ENCODE measurements at places on chromosomes 7 and 10. TPM values are rescaled to one million over a fixed set of nuclear protein-coding genes. Genes with fewer than 3 reads are reported as not detected.

DNA sequence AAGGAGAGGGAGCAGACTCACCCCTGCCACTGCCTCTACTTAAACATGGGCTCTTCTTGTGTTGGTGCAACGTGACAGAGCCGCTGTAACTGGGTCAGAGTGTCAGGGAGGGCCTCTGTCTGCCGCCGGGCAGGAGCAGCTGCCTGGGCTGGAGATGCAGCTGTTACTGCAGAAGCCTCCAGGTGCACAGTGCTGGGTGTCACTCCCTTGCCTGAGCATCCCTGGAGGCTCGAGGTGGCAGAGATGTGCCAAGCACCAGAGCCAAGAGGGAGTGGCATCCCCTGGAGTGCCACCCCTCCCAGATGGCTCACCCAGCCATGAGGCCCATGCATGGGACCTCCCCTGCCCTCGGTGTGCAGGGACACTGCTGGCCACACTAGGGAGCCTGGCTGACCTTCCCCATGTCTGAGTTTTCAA is 145.7 kb downstream of the PRPF18 start:
- no peaks in the 10 kb centered on the region for H3K4me1 ChIP-seq
- peaks cover 7% of the 10 kb centered on the region for H3K36me3 ChIP-seq
- H3K4me3 ChIP-seq: no peak overlapping the region

DNA sequence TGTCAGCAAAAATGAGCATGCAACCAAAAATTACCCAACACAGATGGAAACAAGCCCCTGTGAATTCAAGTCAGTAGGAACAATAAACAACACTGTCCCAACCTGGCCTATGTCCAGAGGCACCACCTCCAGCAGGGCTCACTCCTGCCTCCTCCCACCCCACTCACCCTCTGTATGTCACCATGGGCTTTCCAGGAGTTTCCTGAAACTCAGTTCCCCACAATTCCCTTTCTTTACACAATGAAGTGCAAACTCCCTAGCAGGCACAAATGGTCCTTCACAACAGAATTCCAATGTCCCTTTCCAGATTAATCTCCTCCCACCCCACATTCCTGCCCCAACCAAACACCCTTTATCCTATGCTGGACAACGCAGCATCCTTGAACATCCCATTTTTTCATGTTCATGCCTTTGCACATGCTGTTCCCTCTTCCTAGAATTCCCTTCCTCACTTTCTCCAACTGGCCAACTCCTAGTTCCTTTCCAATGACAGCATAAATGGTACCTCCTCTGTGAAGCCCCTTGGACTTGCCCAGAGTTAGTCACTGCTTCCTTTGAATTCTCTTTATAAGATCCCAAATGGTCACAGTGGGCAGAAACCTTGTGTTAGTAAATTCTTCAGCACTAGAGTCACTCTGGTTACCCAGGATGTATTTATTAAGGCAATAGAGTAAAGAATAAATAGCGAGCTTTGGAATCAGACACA is 157.5 kb downstream of the SLIT1 start:
- H3K4me3 ChIP-seq: no peak overlapping the region
- H3K27ac ChIP-seq: no peak overlapping the region
- H3K27me3 ChIP-seq: no peaks in the 10 kb centered on the region
- H3K4me1 ChIP-seq: peaks cover 7% of the 10 kb centered on the region

The HOXA2 gene
- 5.5 TPM for polyA plus RNA-seq

DNA sequence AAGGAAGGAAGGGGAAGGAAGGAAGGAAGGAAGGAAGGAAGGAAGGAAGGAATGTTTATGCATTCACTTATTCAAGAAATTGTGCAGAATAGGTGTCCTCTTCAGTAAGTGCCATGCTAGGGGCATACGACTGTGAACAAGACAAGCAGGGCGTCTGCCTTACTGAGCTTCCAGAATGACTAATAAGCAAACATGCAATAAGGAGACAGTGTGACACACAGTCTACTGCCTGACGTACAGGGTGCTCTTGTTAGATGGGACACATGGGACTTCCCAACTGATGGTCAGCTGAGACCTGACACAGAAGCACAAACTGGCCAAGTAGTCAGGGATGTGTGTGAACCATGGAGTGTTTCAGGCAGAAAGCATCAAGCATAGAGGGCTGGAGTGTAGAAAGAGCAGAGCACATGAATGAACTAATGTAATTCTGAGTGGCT is 18.2 kb downstream of the DNAJC12 start:
- H3K27ac ChIP-seq: no peak overlapping the region
- DNase-seq: no peak
- no peak overlapping the region for H3K4me3 ChIP-seq
- no peaks in the 10 kb centered on the region for H3K4me1 ChIP-seq
- no peaks in the 10 kb centered on the region for H3K36me3 ChIP-seq

DNA sequence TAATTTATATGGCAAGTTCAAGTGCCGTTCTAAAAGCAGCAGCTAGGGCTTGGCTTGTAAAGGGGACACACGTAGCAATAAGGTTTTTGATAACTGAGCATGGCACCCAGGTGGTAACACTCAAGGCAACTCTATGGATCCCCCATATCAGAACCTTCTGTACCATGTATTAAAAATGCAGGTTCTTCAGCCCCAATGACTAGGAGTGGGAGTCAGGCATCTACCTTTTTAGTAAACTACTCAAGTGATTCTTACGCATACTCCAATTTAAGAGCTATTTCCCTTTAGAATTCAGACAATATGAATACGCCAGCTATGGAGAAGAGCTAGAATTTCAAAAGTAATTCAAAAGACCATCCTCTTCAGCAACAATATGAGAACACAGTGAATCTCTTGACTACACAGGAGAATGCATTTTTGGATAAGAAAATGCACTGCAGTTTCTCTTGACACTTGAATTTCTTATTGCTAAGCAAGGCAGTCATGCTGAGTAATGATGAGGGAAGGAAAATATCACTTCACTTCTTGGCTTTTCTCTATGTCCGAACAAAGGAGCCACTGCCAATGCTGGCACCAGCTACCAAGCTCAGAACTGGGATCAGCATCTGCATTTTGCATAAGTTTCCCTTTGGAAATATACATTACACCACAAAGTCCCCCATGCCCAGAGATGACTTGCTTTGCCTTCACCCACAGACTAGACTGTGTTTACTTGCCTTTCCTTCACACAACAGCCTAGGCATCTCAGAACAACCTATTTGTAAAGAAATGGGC is 53.5 kb downstream of the ABLIM1 start:
- peaks cover 8% of the 10 kb centered on the region for H3K4me1 ChIP-seq
- H3K4me3 ChIP-seq: no peak overlapping the region
- H3K27me3 ChIP-seq: no peaks in the 10 kb centered on the region
- no peak for DNase-seq
- H3K27ac ChIP-seq: no peak overlapping the region
- H3K36me3 ChIP-seq: peaks cover 16% of the 10 kb centered on the region

- H3K27me3 ChIP-seq: no peaks in the 10 kb centered on the region
- DNase-seq: no peak
- no peak overlapping the region for H3K4me3 ChIP-seq
- no peaks in the 10 kb centered on the region for H3K36me3 ChIP-seq
- peaks cover 5% of the 10 kb centered on the region for H3K4me1 ChIP-seq
- H3K27ac ChIP-seq: no peak overlapping the region
Observed at GRCh38 chr10:116001976-116002375, 271.0 kb downstream of the GFRA1 start.
